ENCODE measurements at places on chromosomes 2 and 18. TPM values are rescaled to one million over a fixed set of nuclear protein-coding genes. Genes with fewer than 3 reads are reported as not detected.

DNA sequence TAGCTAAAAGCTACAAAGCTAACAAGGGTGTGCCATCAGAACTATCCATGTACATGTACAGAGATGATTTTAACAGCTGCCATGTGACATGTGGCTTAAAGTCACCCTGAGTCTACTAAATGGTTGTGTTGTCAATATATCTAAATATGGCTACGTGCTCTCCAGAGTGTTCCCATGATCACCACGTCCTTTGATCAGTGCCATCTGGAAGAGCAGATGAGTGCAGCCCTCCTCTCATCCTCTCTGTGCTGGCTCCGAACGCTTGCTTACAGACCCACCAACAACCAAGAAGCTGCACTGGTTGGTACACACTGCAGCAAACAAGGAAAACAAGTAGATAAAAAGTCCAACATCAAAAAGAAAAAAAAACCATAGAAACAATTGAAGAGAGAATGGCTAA, 88.6 kb upstream of the NARS1 start:
- no peak for DNase-seq

DNA sequence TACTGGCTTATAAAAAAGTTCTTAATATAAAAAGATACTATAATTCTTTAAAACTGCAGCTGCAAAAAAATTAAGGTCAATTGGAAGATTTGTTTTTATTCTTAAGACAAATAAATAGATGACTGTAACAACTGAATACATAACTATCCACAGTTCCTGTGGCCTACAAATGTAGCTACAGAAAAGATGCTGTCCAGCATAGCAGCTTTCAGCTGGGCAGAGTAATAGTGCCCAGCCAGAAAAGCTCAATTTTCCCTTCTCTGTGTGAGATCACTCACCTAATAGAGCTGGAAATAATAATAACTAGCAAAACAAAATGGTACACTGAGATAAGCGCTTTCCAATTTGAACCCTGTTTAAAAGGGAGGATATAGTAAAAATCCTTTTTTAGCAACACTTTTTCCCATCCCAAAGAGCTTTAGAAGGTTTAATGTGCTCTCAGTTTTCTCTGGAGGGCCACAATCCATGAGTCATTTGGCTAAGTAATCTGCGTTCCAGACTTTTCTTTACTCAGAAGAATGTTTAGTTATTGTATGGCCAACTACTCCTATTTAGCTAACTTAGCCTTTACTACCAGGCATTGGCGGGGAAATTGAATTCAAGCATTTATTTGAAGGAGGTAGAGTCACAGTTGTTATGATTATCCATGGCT, 158.1 kb upstream of the SLC39A10 start:
- no peak for DNase-seq

DNA sequence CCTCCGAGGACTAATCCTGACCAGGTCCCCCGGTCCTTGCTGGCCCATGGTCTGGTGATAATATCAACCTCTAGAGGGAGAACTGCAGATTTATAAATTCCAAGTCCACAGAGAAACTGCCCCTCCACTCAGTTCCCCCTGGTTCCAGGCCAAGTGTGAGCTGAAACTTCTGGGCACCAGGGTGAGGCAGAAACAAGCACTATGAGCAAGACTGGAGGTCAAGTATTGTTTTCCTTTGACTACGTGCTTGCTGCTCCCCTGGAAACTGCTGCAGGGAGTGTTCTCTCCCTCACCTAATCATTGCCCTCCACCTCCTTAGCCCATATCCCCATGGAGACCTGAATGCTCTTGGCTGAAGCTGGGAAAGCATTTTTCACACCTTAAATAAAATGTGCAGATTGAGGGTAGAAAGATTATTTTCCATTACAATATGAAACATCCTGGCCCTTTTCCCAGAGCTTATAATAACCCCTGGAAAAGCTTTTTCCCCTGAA, 135.2 kb downstream of the RDH14 start:
- no peak for DNase-seq

DNA sequence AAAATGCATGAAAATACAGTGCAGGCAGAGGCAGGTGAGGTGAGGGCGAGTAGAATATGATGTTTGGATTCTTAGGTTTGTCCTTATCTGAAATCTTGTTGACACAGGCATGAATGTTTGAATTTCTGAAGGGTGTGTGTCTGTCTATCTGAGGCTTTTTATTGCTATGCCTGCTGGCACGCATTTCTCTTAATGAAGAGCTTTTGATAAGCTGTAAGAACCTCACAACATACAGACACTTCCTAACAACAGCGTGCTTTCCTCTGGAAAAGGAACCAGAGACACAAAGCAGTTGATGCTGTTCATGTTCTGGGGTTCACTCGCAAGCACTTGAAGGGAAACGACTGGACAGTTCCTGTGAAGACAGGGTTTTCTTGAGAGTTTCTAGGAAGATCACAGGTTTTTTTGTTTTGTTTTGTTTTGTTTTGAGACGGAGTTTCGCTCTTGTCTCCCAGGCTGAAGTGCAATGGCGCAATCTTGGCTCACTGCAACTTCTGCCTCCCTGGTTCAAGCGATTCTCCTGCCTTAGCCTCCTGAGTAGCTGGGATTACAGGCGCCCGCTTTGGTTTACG, 33.3 kb upstream of the CABLES1 start:
- no peak for DNase-seq

DNA sequence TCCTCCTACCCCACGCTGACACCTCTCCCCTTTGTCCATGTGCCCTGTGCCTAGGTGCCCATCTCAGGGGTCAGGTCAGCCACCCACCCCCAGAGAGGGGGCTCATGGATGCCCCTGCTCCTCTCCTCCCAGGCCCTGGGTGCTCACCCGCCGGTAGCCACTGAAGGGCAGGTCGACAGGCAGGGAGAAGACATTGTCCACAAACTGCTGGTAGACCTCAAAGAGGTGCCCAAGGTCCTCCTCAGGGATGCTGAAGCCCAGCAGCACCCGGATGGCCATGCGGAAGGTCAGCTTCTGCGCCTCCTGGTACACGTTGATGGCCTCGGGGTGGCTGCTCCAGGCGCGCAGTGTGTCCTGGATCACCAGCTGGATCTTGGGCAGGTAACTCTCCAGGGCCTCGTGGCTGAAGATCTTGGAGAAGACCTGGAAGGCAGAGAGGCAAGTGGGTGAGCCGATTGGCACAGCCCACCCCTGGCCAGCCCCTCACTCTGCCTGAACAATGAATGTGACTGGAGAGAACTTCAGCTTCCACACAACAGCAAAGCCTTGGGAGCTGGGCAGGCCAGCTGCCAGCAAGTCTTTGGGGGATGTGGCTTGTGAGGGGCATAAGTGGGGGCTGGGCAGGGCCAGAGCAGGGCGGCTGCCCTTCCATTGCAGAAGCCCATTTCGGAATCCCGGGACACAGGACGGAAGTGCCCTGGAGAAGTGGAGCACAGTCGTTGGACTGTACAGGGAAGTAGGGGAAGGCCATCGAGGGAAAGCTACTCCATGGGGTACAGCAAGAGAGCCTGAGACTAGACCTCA, 12.5 kb downstream of the CYP26B1 start:
- no peak for DNase-seq

DNA sequence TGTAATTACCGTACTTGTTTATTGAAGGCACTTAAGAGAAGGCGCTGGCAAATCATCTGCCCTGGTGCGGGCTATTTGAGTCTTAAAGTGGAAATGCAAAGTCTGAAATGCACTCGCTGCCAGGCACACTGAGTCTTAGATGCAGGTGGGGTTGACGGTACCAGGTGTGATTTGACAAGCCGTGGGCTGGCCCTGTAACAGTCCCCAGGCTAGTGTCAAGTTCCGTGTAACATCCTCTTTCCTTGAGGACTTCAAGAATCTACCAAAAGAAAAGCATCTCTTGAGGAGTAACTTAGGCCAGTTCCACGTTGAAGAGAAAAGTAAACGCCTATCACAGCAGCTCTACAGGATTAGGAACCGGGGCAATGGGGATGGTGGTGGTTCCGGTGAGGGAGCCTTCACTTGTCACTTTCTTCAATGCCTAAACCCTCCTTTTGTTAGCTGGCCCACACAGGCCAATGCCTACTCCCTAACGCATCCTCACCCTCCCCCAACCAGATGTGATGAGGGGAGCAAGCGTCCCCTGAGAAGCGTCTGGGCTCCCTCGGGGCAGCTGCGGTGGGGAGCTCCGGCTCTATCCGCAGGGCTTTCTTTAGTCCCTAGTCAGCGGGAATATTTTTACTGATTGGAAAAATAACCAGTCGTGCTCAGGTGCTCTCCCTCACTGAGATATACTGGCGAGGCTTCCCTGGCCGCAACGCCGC, 1.5 kb upstream of the UGP2 start:
- no peak for DNase-seq

DNA sequence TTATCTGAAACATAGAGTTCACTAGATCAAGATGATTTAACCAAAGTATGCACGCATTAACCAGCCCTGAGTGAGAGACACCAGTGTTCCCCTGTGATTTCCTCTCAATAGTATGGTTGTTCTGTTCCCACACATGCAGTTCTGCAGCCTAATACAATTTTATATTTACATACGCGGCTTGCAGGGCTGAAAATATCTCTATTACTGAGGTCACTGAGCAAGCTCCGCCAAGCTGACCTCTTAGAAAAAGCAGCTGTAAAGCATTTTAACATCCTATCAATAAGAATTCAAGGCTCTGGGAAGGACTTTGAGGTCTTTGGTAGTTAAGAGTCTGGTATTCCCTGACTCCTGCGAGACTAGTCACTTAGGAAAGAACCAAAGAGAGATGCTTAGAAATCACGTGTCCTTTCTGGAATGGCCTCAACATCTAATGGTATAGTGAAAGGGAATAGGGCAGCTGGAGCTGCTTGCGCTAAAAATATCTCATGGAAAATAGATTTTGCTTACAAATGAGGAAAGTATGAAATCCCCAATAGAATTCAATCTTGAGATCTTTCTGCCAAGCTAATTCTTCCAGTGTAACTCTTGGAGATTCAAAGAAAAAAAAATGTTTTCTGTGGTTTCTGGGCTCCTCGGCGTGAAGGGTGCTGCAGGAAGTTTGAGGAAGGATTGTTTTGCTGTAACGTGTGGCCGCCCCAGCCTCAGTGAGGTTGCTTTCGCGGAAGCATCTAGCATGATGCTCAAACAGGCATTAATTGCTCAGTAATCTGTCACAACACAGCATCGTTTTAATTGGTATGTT, 59.2 kb downstream of the DOCK10 start:
- no peak for DNase-seq

DNA sequence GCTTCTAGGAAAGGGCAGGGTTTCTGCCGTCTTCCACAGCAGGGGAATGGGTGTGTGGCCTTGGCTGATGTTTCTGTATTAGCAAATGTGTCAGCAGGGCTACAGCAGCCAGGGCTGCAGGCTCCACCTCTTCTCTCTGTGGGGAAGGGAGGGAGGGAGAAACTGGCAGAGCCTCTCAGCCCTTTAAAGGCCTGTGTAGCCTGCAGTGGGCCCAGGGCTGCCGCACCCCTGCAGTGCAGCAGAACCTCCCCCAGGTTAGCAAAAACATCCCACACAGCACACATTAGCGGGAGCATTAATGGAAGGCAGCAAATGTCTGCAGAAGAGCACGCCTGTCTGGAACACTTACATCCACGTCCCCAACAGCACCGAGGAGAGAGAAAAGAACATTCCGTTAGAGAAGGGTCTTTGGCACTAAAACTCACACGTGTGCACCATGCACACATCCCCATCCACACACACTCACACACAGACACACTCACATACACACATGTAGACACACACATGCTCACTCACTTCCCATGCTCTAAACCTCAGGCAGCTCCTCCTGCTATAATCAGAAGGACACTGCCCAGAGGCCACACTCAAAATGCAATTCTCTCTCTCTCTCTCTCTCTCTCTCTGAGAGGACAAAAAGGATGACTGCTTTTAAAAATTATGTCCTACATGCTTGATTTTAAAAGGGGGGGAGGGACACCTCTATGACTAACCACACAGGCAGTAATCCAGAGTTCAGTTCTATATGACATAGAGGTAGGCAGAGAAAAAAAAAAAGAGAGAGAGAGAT, 24.1 kb downstream of the MRPL35 start:
- DNase-seq, result no peak

GRCh38 chr2:199443589-199444130, 14.1 kb downstream of the SATB2 start:
- no peak for DNase-seq

DNA sequence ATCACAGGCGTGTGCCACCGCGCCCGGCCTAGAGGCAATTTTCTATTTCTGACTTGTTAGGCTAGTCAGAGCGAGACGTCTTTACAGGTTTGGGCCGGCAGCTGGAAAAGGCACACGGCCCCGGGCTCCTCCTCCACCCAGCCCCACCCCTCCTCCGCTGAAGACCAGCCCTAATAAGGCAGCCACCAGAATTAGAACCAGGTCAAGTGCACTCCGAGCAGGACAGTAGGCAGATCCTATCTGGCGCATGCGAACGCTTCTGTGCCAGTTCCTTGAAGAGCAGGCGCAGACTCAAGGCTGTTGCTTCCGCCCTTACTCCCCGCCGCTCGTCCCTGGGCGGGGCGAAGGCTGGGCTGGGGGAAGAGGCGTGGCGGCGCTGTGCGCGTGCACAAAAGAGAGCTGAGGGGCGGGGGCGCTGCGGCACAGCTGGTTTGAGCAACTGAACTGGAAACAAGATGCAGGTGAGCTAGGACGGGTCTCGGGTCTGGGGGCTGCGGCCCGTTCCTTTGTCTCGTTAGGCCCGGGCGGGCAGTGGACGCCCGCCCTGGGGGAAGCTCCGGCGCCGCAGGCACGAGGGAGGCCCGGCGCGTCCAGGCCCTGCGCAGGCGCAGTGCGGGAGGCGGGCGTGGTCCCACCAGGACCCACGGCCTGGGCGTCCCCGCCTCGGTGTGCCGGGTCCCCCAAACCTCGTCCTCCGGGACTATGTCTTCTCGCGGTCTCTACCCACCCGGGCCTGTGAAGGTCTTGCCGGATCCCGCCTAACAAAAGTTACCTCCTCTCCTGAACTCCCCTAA, at the start of gene PDCL3:
PDCL3 (plus strand) TSS at position 381 of the 794 bp plus-strand sequence; CDS start at position 456, 75 bp downstream.
- DNase-seq, result peak; percentile 96

GRCh38 chr2:225493420-225494099, 94.0 kb downstream of the NYAP2 start:
- no peak for DNase-seq

- DNase-seq, result no peak
Measured at GRCh38 chr18:58541789-58542425, 87.0 kb downstream of the ALPK2 start.

GRCh38 chr18:58793361-58793760, 71.3 kb upstream of the ZNF532 start:
- DNase-seq, result no peak

ARHGEF33 gene
- total RNA-seq, result not detected

DYNC1I2 gene
- 41.7 TPM for total RNA-seq

ID2 gene
- 43.0 TPM for total RNA-seq

FN1 gene
- 1.0 TPM for total RNA-seq

CRYGC gene
- total RNA-seq, result not detected

TRAPPC12 gene
- 90.5 TPM for total RNA-seq

CELF4 gene
- not detected for total RNA-seq

C2orf15 gene
- total RNA-seq, result 3.8 TPM

CD226 gene
- total RNA-seq, result 87.7 TPM

CDC42EP3 gene
- 16.7 TPM for total RNA-seq

GPR75 gene
- 5.0 TPM for total RNA-seq

PLB1 gene
- 1.1 TPM for total RNA-seq

RIT2 gene
- not detected for total RNA-seq

LRRTM1 gene
- total RNA-seq, result not detected

PLCD4 gene
- total RNA-seq, result 1.1 TPM

Data from naive thymus-derived CD4-positive, alpha-beta T cell (primary cell).